ENCODE measurements at places on chromosomes 5 and 9. TPM values are rescaled to one million over a fixed set of nuclear protein-coding genes. Genes with fewer than 3 reads are reported as not detected.

The SAPCD2 gene
- 12.7 TPM for polyA plus RNA-seq

The C9orf85 gene
- polyA plus RNA-seq: 6.3 TPM

The CARTPT gene
- not detected for polyA plus RNA-seq

The FOXD4L3 gene
- polyA plus RNA-seq: not detected

The KYAT1 gene
- 56.6 TPM for polyA plus RNA-seq

The TAF1L gene
- 0.02 TPM for polyA plus RNA-seq

The RBM18 gene
- polyA plus RNA-seq: 2.4 TPM

The DNAI1 gene
- 0.54 TPM for polyA plus RNA-seq

The ZNF618 gene
- 11.2 TPM for polyA plus RNA-seq

The LCN10 gene
- polyA plus RNA-seq: 2.6 TPM

The GLIPR2 gene
- 12.0 TPM for polyA plus RNA-seq

The COX7C gene
- polyA plus RNA-seq: 837 TPM

The GPRIN1 gene
- polyA plus RNA-seq: 3.3 TPM

The GADD45G gene
- 11.4 TPM for polyA plus RNA-seq

The EGFLAM gene
- polyA plus RNA-seq: 0.20 TPM

The OR1J2 gene
- polyA plus RNA-seq: not detected

The CDKN2A gene
- 0.51 TPM for polyA plus RNA-seq

The SLC6A3 gene
- polyA plus RNA-seq: 0.91 TPM

The EDIL3 gene
- 9.3 TPM for polyA plus RNA-seq

The PDE6A gene
- polyA plus RNA-seq: not detected

The PRDM9 gene
- not detected for polyA plus RNA-seq

The MED27 gene
- polyA plus RNA-seq: 56.5 TPM

The IL9 gene
- not detected for polyA plus RNA-seq

The DCTN4 gene
- 20.5 TPM for polyA plus RNA-seq

The MEIKIN gene
- not detected for polyA plus RNA-seq

The LHFPL2 gene
- polyA plus RNA-seq: 14.8 TPM

The SRD5A1 gene
- polyA plus RNA-seq: 63.2 TPM

The ZBTB5 gene
- 14.0 TPM for polyA plus RNA-seq

The PPP3R2 gene
- not detected for polyA plus RNA-seq

The F2RL2 gene
- 0.03 TPM for polyA plus RNA-seq

The ARHGEF28 gene
- 0.31 TPM for polyA plus RNA-seq

The DCAF10 gene
- polyA plus RNA-seq: 6.7 TPM

The PIP5K1B gene
- polyA plus RNA-seq: 2.2 TPM

The DAB2IP gene
- polyA plus RNA-seq: 19.7 TPM

The FSTL4 gene
- 3.1 TPM for polyA plus RNA-seq

The QSOX2 gene
- polyA plus RNA-seq: 21.8 TPM

The GHR gene
- 0.09 TPM for polyA plus RNA-seq

The SGTB gene
- polyA plus RNA-seq: 2.1 TPM

The ARHGAP26 gene
- 7.1 TPM for polyA plus RNA-seq

The SHISAL2B gene
- 12.4 TPM for polyA plus RNA-seq

The TUT7 gene
- polyA plus RNA-seq: 2.9 TPM

The ENTREP1 gene
- 15.3 TPM for polyA plus RNA-seq

The FLT4 gene
- 6.5 TPM for polyA plus RNA-seq

The PCDHAC1 gene
- polyA plus RNA-seq: 2.4 TPM

The SPATA6L gene
- polyA plus RNA-seq: 1.6 TPM

The HOMER1 gene
- 4.7 TPM for polyA plus RNA-seq

The SLC1A3 gene
- polyA plus RNA-seq: 16.8 TPM

The STKLD1 gene
- polyA plus RNA-seq: 0.26 TPM

The LHX3 gene
- 0.03 TPM for polyA plus RNA-seq

The SPARC gene
- polyA plus RNA-seq: 375 TPM

The GABRA1 gene
- polyA plus RNA-seq: 4.7 TPM

The BOD1 gene
- 83.1 TPM for polyA plus RNA-seq

The GCNT1 gene
- polyA plus RNA-seq: 16.5 TPM

The SLC6A19 gene
- polyA plus RNA-seq: 0.03 TPM

The FAT2 gene
- 0.12 TPM for polyA plus RNA-seq

The MZB1 gene
- 0.39 TPM for polyA plus RNA-seq

The PCDHA4 gene
- 3.8 TPM for polyA plus RNA-seq
